Stimulated activated CD8-positive, alpha-beta memory T cell treated with anti-CD3 and anti-CD28 coated beads, Interleukin-7, amount 100 ng/mL, for 24 hours (primary cell): ENCODE measurements at places on chromosomes 6 and 20.

DNA sequence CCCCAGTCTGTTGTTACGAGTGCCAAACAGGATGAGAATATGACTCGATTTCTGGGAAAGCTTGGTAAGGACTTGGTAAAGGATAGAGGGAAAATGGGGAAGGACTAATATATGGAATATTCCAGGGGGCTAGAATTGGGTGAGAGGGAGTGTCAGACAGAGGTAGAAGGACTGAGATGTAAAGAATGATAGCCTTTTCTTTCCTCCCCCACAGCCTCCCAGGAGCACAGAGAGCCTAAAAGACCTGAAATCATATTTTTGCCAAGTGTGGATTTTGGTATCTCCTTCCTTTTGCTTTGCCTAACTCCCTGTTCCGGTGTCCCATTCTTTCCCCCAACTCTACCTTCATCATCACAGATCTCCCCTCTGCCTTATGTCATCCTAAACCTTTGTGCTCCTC, 3.1 kb downstream of the MSH5 start:
- no peak for DNase-seq

- DNase-seq, result no peak
Observed at GRCh38 chr6:158475344-158476302, 84.3 kb upstream of the TMEM181 start.

DNA sequence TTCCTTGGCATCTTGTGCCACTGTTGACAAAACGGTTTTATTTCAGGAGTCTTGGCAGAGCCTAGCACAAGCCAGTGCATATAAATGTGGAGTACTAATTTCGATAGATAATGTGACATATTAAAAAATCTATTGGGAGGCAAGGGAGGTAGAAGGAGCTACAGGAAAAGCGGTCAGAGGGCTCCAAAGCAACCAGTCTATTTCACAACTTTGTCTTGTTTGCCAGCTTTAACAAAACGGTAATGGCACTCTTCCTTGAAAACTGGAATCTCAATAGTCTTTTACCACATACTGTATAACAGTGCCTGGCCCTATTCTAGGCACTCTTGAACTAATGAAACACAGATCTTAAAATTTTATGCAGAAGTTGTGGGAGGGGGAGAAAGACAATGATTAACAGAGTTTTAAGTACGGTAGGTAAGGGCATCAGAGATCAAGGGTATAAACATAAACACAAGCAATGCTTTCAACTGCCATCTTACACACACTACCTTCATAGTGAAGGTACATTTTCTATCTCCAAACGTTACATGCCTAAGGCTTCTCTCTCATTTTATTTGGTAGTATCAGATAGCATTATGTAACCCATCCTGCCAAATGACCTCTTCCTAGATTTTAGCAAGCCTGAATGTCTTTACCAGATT, 33.5 kb upstream of the SYNCRIP start:
- no peak for DNase-seq

- peak; percentile 15 for DNase-seq
Observed at GRCh38 chr6:41894366-41895299, 542 bp downstream of the USP49 start.

DNA sequence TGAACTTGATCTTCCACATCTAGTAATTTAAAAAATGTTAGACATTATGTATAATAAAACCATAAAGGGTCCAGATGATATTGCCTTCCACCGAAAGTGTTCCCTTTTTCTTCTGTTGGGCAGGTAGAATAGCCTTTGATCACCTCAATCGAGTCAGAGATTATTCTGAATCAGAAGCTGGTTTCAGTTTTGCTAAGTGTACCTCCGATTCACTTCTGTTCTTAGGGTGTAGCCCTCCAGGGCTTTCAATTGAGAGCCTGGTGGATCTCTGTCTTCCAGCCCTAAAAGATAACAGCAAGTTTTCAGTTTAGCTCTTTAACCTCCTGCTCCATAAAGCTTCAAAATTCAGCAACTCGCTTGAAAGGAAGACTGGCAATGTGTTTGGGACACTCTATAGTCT, 21.1 kb upstream of the AIG1 start:
- DNase-seq, result no peak

GRCh38 chr6:70231311-70231710, 71.6 kb downstream of the COL9A1 start:
- no peak for DNase-seq

- no peak for DNase-seq
Observed at GRCh38 chr6:2807342-2808090, 34.1 kb downstream of the SERPINB1 start.

GRCh38 chr6:127212376-127212775, 54.3 kb upstream of the RNF146 start:
- no peak for DNase-seq

DNA sequence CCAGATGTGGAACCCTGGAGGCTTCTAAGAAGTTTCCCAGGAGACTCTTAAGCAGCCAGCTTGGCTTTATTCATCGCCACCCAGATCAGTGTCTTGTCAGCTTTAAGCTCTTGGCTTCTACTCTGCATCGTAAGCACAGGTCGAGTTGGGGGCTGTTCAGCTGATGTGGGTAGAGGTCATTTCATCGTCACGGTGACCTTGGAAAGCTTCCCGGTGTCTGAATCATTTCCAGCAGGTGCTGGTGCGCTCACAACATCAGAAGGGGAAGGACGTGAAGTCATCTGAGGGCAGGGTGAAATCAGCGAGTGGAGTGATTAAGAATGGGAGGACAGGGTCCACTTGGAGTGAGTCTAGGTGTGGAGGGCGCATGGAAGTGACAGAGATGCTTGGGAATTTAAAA, 112.6 kb downstream of the SASH1 start:
- DNase-seq, result no peak

DNA sequence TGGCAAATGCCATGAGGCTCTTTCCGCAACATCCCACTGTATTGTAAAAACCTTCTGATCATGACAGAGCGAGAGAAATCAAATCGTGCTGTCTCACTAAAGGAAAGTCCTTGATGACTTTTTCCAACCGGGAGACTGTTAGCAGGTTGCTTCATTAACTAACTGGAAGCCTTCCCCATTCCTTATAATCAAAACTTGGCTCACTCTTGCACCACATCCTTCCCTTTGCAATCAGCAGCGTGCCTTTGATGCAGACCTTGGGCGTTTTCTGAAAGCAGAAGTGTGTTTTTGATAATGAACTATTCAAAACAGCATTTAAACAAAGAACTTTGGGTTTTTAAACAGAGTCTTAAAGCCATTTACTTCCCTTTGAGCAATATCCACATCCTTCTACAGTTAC, 96.2 kb upstream of the CNR1 start:
- DNase-seq, result no peak

DNA sequence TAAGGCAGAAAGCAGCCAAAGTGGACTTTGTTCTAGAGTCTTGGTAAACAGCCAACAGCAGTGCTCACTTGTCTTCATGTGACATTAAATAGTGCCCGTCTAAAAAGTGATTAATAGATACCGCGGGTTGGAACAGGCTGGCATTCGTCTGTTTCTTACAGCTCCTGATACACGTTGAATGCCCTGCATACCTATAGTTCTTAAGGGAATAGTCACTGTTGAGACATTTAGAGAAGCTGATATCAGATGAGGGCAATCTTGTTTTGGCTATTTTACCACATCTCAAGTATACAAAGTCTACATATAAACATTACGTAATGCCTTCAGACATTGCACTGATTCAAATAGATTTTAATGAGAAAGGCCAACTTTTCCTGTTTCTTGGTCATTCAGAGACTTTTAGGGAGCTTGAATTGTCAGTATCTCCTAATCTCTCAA, 374.9 kb upstream of the FLRT3 start:
- DNase-seq, result no peak

- no peak for DNase-seq
Observed at GRCh38 chr6:38193481-38194281, 374.2 kb downstream of the ZFAND3 start.

GRCh38 chr6:20575704-20576451, 41.6 kb downstream of the CDKAL1 start:
- DNase-seq, result no peak

DNA sequence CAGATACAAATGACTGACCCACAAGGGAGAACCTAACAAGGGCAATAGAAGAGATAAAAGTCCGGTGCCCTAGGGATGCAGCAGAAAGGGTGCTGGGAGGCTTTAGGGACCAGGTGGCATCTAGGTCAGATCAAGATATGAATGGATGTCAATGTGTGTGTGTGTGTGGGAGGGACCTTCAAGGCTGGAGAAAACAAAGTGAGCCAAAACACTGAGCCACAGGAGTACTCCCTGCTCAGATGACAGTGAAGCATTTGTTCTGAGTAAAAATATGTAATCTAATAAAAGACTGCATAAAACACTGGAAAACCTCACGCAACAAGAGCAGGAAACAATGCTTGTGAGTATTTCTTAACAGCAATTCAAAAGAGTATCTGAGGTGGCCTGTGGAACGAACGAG, 28.2 kb downstream of the ZNF337 start:
- no peak for DNase-seq

- no peak for DNase-seq
Observed at GRCh38 chr20:10454151-10454750, 19.1 kb downstream of the SLX4IP start.

DNA sequence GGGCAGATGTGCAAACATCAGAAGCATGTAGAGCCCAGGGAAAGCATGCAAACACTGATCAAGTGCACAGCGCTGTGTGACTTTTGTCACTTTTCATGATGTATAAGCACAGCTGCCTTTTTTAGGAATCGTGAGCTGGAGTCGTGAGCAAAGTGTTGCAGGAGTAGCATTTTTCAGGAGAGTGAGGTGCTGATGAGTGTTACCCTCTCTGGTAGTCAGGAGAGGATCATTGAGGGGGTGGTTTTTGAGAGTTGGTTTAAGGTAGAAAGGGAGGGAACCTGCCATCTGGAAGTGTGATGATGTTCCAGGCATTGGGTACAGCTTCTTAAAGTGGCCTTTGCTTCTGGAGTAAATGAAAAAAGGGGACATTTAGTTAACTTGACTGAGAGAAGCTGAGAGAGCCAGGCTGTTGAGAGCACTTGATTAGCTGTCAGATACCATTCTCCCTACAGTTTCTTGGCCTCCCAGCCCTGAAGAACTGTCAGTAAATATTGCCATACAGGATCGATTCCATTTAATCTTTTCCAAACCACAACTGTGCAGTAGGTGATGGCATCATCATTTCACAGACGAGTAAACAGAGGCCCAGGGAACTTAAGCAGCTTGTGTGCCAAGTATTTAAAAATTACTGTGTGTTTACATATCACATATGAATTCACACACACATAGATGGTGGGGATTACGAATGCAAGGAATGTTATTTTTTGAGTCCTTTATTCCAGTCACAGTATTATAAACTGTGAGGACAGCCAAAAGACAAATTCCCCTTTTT, 28.9 kb downstream of the TPD52L1 start:
- DNase-seq, result no peak

DNA sequence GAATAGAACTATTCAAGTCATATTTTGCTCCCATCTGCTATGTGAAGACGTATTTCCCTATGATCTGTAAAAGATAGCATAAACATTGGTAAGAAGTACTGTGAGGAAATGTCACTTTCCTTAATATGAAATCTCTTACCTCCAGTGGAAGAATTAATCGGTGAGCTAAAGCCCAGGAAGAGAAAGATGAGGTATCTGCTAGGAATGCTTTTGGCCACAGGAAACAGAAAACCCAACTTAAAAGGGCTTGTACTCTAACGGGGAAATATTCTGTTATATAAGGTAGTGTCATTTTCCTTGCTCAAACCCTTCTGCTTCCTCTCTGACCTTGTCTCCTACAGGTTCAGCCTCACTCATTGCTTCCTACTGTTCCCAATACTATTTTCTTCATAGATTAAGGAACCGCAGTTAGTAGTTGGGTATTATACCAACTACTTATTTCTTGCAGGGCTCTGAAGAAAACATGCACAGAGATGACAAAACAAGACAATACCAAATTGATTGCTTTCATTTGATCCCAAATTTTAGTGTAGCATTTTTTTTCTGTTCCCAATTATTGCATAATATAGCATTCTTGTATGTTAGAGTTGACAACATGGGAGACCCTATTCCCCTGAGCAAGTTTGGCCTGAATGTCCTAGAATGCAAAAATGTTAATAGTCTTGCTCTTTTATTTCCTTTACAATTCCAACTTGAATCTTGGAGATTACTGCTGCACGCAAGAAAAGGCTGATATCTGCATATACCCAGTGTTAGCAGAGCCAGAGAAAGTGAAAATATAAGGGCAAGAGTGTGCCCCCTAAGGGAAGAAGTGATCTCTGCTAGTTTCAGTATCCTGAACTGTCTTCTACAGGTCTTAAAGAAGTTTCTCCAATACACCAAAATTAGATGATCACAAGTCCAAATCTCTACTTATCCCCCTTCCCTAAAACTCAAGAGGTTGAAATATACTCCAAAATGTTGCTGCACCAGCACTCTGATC, 65.3 kb downstream of the AFG1L start:
- DNase-seq, result no peak

GRCh38 chr6:17493286-17493685, 99.9 kb downstream of the CAP2 start:
- DNase-seq, result no peak

GRCh38 chr20:1107176-1107575, 11.2 kb upstream of the PSMF1 start:
- no peak for DNase-seq

DNA sequence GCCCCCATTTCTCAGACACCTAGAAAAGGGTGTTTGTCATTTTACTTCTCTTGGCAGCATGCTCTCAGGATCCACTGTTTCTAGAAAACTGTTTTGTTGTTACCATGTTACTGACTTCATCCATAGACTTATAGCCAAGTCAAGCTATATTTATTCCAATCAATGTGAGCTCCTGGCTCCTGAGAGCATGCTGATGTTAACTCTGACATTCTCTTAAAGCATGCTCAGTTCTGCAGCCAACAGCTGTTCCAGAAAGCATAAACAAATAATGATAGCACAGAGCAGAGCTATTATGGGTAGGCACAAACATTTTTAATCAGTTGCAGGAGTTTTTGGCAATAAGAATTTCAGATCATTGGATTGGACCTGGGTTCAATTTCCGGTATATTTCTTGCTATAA, 92.4 kb upstream of the CEP85L start:
- DNase-seq, result no peak

GRCh38 chr6:7907159-7907558, 3.4 kb downstream of the TXNDC5 start:
- DNase-seq, result no peak

DNA sequence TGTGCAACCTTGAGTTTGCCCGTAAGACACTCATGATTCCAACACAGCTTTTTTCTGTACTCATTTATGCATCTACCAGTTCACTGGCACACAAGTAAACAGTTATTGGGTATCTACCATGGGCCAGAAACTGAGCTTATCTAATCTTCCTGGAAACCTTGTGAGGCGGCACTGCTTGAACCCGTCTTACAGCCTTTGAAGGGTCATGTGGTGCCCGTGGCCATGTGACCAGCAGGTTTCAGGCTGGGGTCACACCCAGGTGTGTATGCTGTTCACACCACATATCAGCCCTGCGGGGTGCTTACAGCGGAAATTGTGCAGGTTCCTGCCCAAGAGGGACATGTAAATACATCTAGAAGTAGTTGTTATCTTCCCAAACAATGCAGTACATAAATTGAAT, 6.1 kb downstream of the THBD start:
- DNase-seq, result no peak

- no peak for DNase-seq
Observed at GRCh38 chr6:157927011-157927410, 54.7 kb upstream of the SYNJ2 start.

- DNase-seq, result no peak
Observed at GRCh38 chr6:145761584-145761983, 26.3 kb upstream of the EPM2A start.

GRCh38 chr6:20118892-20119291, 93.4 kb downstream of the MBOAT1 start:
- DNase-seq, result no peak
